ENCODE measurements at places on chromosomes 3 and 15.

- no peak overlapping the region for H3K27ac ChIP-seq
- peak overlapping the region; percentile 31 for H3K4me3 ChIP-seq
- H3K36me3 ChIP-seq, result no peaks in the 10 kb centered on the region
- no peaks in the 10 kb centered on the region for H3K27me3 ChIP-seq
- no peak for DNase-seq
- peaks cover 14% of the 10 kb centered on the region for H3K4me1 ChIP-seq
Measured at GRCh38 chr3:56916716-56917360, 115.1 kb upstream of the ARHGEF3 start.

GRCh38 chr15:25706176-25706955 lies 156.8 kb downstream of the ATP10A start:
- peak; percentile 69 for DNase-seq
- no peaks in the 10 kb centered on the region for H3K27me3 ChIP-seq
- no peaks in the 10 kb centered on the region for H3K4me1 ChIP-seq
- no peak overlapping the region for H3K4me3 ChIP-seq

DNA sequence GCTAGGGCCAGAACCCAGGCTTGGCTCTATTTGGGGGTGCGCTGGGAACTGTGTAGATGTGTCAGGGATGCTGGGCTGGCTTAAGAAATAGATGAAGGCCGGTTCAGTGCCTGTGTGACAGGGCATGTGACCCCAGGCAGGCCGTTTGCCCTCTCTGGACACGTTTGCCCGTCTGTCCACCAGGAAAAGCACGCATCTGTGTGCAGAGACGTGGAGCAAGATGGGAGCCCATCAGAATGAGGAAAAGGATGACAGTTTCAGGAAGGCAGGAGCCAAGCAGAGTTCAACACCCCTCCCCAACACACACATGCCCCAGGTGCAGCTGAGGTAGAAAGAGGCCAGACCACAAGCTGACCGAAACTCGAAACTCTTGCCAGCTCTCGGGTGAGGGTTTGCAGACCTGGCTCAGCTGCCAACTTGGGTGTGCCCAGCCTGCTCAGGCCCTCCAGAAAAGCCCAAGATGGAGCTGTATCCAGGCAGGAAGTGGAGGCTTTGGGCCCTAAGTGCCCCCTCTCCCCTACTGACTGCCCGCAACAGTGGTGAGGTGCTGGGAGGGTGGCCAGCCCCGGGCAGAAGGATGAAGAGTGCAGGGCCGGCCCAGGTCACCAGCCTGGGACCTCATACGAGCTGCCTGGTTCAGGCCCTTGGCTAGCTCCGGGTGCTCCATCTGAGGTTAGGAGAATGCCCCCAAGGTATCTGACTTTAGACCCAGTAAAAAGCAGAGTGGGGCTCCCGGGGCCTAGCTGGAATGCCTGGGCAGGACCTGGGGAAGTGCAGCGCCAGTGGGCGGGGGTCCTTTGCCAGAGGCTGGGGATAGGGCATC lies 10.2 kb upstream of the MESP1 start:
- H3K27ac ChIP-seq, result no peak overlapping the region
- H3K4me1 ChIP-seq, result peaks cover 20% of the 10 kb centered on the region
- H3K4me3 ChIP-seq, result no peak overlapping the region
- no peaks in the 10 kb centered on the region for H3K36me3 ChIP-seq

GRCh38 chr3:7999384-7999783 lies 502.2 kb upstream of the LMCD1 start:
- no peaks in the 10 kb centered on the region for H3K27me3 ChIP-seq
- H3K4me1 ChIP-seq, result no peaks in the 10 kb centered on the region
- no peak overlapping the region for H3K27ac ChIP-seq
- DNase-seq, result no peak

DNA sequence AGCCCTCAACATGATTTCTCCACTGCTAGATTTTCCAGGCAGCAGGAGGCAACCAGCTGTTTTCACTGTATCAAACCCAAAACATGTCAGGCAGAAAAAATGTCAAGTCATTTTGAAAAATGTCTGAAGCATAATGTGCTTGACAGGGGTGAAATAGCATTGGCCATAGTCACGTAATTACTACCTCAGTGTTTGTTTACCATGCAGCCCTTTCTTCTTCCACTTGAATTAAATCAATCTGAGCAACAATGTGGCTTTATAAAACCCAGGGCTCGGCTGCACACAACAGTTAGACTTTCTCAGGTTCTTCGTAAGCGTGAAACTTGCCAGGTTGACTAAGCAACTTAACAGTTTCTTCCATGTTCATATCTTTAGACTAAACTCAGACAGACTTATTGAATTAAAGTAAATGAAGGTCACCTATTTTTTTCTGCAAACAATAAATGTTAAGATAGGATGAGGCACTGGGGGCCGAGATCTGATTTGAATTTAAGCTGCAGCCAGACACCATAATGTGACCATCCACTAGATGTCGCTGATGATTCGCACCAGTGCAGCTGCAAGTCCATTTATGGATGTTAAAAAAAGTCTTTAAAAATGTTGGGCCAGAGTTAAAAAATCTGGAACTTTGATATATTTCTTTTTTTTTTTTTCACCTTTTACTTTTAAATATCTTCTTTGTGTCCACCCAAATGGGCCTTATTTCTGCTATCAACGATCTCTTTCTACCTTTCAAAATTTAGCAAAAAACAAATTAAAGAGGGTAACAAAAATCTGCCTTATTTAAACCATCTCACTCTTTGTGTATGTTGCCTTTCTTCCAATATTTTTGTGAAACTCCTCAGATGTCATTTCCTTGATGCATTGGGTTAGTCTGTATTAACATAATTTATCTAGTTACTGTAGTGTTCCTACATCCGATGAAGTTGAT lies 305.9 kb downstream of the CACNA2D3 start:
- H3K27ac ChIP-seq, result no peak overlapping the region
- DNase-seq, result no peak
- H3K4me1 ChIP-seq, result peaks cover 9% of the 10 kb centered on the region
- no peaks in the 10 kb centered on the region for H3K27me3 ChIP-seq
- no peak overlapping the region for H3K4me3 ChIP-seq
- no peaks in the 10 kb centered on the region for H3K36me3 ChIP-seq

- DNase-seq, result no peak
- H3K27ac ChIP-seq, result no peak overlapping the region
- no peak overlapping the region for H3K4me3 ChIP-seq
- peaks cover 21% of the 10 kb centered on the region for H3K36me3 ChIP-seq
Measured at GRCh38 chr3:32484436-32484835, 18.2 kb downstream of the CMTM6 start.

DNA sequence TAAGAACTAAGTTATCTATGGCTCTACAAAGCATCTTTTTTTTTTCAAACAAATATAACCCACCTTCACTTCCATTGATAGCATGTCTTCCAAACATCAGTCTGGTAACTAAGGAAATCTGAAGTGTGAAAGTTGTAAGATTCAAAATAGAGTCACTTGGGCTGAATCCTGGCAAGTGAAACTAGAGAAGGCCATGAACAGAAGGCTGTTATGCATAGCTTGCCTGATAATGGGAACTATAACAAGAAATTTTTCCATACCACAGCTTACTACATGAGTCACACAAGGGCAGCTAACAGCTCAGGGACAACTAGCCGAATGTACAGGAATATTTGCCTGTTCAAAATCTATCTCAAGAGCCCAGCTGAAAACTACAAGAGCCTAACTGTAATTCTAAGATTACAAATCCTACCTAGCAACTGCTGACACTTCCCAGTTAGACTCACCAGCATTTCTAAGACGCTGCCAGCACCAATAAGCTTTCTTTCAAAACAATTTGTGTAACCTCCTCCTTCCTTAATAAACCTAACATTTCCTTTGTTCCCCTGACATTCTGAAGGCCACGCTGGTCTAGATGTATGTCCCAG lies 1066.5 kb downstream of the PLOD2 start:
- no peak overlapping the region for H3K4me3 ChIP-seq
- no peak overlapping the region for H3K27ac ChIP-seq
- DNase-seq, result no peak
- H3K27me3 ChIP-seq, result no peaks in the 10 kb centered on the region

GRCh38 chr15:83365370-83365938 lies 81.0 kb upstream of the BNC1 start:
- peaks cover 16% of the 10 kb centered on the region for H3K4me1 ChIP-seq
- DNase-seq, result no peak
- peak overlapping the region; percentile 41 for H3K4me3 ChIP-seq
- no peaks in the 10 kb centered on the region for H3K36me3 ChIP-seq
- peaks cover 5% of the 10 kb centered on the region for H3K27me3 ChIP-seq

DNA sequence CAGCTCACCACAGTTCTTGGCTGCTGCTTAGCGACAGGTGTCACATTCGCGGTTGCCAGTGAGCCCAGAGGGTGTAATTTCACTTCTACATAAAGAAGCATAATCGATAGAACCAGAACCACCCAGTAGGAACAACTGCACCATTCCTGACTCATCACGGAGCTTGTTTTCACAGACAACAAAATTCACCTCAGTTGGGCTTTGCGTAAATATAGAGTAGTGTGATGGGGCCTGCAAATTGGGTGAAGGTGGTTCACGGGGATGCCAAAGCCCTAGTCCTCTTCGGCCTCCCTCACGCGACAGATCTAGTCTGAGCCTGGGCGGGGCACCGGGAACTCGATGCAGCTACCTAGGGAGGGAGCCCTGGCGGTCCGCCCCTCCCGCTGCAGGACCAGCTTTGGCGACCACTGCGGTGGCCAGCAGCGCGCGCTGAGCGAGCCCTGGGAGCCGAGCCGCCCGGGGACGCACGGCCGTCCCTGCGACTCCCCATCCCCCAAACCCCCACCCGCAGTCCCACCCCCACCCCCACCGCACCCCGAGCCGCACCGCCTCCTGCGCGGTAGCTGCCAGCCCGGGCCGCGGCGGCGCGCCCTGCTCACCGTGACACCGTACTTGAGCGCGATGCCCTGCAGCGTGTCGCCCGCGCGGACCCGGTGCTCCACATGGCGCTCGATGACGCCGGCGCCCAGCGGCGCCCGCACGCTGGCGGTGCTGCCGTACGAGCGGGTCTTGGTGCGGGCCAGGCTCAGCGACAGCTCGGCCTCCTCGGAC lies 519 bp downstream of the LYSMD2 start:
- no peaks in the 10 kb centered on the region for H3K27me3 ChIP-seq
- peak overlapping the region; percentile 94 for H3K4me3 ChIP-seq
- no peaks in the 10 kb centered on the region for H3K36me3 ChIP-seq
- no peak for DNase-seq
- peaks cover 28% of the 10 kb centered on the region for H3K4me1 ChIP-seq

DNA sequence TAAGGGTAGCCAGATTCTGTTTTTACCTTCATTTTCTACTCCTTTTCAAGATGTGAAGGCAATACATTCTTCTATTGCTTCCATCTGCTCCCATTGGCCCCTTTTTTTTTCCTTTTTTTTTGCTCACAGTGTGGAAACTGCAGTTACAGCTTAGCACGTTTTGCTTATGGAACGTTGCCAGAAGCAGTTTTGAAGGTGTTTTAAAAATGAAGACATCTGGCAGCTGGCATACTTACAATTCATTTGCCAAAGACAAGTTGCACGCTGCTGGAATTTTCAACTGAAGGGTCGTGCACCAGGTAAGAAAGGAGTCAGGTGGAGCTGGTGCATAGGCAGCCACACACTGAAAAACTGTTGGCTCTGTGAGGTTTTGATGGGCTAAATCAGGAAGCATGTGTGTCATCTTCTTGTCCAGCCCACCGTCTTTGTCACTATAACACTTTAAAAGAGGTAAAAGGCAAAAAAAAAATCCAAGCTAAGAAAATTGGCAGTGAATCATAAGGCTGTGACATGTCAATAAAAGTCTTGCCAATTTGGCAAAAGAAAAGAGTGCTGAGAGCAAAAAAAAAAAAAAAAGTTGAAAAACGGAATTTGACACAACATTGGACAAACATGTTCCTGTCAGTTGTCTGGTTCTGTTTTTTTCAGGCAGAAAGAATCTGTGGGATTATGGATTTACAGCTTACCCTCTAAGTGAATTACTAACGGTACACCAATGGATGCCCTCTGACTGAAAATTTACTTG lies 225.4 kb upstream of the SOX2 start:
- H3K4me3 ChIP-seq, result no peak overlapping the region
- H3K27me3 ChIP-seq, result no peaks in the 10 kb centered on the region

DNA sequence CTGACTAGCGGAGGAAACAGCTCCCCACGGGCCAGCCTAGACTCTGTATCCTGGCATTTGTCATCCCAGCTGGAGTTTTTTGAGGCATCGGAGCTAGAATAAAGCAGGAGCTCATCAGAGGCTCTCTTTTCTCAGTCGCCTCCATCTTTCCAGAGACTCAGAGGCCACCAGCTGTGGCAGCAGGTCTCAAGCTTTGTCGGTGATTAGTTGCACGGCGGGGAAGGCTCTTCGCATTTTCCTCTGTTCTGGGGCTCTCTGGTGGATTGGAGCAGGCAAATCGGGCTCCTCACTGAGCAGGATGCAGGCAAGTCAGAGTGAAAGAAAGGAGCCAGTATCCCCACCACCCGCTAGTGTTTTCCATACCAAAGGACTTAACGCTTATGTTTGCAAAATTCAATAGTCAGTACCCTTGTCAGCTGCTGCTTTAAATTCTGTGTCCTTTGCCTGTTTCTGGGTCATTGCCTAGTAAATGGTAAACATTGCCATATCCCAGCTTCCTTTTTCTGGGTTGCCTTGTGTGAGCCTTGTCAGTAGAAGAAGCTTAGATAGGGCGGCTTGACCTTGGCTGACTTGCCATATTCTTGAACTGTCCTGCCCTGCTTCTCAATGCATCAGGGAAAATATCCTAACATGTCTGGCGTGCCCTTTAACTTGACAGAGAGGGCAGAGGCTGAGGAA lies 127.1 kb downstream of the PTPRG start:
- peaks cover 13% of the 10 kb centered on the region for H3K4me1 ChIP-seq
- DNase-seq, result no peak
- no peaks in the 10 kb centered on the region for H3K36me3 ChIP-seq

GRCh38 chr3:106789276-106789675 lies 588.0 kb upstream of the CCDC54 start:
- no peak overlapping the region for H3K27ac ChIP-seq
- no peaks in the 10 kb centered on the region for H3K36me3 ChIP-seq
- H3K27me3 ChIP-seq, result no peaks in the 10 kb centered on the region
- no peak for DNase-seq
- no peak overlapping the region for H3K4me3 ChIP-seq

DNA sequence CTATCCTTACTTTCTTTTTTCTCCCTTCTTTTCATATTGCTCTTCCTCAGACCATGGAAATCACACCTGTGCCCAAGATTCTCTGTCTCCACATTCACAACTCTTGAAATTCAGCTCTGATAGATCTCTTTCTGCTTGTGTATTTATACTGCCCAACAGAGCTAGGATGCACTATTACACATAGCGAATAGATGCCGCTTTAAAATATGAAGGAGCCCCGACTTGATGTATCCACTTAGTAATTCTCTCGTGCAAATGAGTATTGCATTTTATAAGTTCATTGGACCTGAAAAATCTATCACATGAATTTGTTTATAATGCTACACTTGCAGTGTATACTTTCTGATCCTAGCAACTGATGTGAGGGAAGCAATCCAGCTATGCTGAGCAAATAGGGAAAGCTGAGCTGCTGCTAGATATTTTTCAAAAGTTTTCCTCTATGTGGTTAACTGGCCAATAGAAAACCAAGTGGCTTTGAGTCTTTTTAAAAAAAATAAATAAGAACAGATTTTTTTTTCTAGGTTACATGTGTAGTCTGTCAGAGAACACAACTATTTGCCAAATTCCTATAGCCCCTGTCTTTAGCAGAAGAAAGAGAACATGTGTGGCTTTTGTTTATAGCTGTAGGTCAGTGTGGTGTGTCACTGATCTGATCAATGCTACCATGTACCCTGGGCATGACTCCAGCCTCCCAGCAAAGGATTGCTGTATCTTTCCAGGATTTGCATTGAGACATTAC lies 64.3 kb upstream of the LEKR1 start:
- DNase-seq, result no peak
- peaks cover 14% of the 10 kb centered on the region for H3K4me1 ChIP-seq
- H3K27ac ChIP-seq, result no peak overlapping the region
- H3K4me3 ChIP-seq, result no peak overlapping the region

All from suprapubic skin (tissue), 4 donors.